T-helper 2 cell (primary cell): ENCODE measurements at places on chromosomes 11 and 22.

GRCh38 chr11:26946257-26946716, 47.6 kb upstream of the FIBIN start:
- no peak for DNase-seq

DNA sequence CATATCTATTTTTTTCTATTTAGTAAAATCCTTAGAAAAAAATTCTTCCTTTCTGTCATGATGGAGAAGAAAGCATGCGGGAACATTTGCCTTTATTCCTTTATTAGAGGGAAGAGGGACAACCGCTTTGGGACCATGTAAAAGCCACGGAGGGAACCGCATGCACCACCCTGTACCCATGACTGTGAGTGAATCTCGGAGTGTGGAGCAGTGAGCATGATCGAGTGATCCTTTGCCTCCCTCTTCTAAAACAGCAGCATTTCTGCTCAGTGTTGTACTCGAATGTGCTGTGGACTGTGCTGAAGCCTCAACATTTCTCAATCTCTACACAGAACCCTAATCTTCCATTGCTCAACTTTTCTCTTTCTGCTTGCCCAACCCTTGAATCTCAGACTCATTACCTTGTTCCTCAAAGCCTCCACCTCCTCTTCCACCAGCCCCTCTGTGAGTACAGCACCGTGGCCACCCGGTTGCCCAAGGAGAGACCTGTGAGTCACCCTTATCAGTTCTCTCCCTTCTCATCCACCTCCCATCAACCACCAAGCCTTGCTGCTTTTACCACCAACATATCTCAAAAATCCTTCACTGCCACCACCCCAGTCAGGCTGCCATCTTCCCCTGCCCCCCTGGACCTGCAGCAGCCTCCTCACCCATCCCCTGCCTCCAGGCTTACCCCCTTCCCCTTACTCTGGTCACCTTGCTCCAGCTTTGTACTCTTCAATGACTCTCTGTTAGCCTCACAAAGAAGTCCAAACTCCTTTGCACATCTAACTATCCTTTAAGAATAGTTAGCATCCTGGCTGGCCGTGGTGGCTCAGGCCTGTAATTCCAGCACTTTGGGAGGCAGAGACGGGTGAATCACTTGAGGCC, 103.1 kb downstream of the NAT10 start:
- DNase-seq = no peak

DNA sequence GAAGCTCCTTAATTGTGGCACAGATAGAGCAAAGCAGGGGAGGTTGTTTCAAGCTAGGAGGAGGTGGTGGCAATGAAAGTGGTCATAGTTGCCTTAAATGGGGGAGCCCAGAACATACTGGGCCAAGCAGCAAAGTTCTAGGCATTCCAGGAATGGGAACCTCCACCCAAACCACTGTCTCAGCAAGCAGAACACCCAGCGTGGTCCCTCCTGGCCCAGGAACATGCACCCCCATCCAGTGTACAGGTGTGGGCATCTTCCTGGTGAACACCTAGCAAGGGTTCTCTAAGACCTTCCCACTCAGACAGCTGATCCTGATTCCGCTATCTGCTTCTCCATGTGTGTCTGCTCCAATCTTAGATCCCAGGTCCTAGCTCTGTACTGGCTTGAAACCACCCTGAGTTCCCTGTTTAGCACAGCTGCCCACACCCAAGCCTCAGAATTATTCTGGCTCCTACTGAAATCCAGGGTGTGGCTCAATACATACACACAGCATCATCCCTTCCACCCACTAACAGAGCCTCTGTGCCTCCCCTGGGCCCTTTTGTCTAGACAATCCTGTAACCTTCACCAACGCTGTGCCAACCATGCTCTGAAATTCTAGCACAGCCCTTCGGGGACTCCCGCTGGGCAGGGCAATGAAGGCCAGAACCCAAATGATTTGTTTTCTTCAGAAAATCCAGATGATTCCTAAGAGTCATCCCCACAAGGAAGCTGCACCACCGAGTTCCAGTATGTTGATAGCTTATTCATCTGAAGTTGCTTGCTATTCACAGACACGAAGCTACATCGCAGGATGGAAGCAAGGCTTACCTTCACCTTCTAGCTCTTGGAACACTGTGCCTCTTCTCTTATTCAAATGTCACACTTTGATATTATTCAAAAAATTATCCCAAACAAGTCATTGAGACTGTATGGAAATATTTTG, 76.6 kb downstream of the ABTB2 start:
- DNase-seq = no peak

GRCh38 chr11:27968461-27968860, 139.5 kb downstream of the KIF18A start:
- no peak for DNase-seq

DNA sequence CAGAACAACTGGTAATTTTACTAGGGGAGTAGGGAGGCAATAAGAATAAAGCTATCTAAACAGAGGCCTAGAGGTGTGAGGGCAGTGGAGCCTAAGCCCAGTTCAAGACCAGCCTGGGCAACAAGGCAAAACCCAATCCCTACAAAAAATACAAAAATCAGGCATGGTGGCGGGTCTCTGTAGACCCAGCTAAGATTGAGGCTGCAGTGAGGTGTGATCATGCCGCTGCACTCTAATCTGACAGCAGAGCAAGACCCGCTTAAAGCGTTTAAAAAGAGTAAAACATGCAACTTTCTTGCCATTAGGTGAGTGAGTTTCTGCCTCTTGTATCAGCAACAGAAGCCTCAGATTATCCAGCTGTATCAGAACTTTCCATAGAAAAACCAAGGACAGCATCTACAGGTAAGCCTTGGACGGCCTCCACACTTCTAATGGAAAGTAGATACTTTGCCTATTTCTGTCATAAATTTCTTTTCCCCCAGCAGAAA, 12.1 kb downstream of the TAF1D start:
- no peak for DNase-seq

- no peak for DNase-seq
Measured at GRCh38 chr11:128040603-128041002, 546.8 kb downstream of the ETS1 start.

- no peak for DNase-seq
Measured at GRCh38 chr22:48333816-48334735, 1493.6 kb downstream of the BRD1 start.

DNA sequence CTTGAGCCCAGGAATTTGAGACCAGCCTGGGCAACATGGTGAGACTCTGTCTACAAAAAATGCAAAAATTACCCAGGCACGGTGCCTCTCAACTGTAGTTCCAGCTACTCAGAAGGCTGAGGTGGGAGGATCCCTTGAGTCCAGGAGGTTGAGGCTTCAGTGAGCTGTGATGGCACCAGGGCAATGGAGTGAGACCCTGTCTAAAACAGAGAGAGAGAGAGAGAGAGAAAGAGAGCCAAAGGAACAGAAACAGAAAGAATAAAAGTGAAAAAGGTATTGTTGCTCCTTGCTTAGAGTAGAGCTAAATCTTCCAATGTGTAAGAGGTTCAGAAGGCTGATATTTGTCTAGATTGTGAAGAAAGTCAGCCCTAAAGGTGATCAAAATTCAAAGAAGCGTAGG, 8.9 kb upstream of the ETS1 start:
- no peak for DNase-seq

DNA sequence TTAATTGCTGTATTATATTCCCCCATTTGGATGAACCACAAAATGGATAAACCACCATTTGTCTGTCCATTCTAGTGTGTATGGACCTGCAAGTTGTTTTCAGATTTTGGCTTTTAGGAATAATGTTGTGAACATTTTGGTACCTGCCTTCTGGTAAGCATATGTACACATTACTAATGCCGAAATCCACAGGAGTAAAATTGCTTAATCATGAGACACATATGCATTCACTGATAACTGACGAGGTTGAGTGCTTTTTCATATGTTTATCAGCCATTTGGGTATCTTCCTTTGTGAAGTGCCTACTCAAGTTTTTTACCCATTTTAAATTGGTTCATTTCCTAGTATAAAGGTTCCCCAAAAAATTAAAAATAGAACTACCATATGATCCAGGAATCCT, 34.2 kb downstream of the OSBP2 start:
- no peak for DNase-seq

GRCh38 chr11:87894961-87895360, 280.3 kb downstream of the RAB38 start:
- DNase-seq = no peak

DNA sequence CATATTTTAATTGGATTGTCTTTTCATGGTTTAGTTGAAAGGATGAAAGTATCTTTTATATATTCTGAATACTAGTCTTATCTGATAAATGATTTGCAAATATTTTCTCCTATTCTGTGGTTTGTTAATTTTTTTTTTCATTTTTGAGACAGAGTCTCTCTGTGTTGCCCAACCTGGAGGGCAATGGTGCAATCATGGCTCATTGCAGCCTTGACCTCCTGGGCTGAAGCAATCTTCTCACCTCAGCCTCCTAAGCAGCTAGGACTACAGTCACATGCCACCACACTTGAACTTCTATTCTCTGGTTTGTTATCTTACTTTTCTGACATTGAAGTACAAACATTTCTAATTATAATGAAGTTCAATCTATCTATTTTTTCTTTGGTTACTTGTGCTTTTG, 30.0 kb upstream of the FAR1 start:
- DNase-seq = no peak

- no peak for DNase-seq
Measured at GRCh38 chr22:30990690-30991089, 21.6 kb downstream of the TUG1 start.

DNA sequence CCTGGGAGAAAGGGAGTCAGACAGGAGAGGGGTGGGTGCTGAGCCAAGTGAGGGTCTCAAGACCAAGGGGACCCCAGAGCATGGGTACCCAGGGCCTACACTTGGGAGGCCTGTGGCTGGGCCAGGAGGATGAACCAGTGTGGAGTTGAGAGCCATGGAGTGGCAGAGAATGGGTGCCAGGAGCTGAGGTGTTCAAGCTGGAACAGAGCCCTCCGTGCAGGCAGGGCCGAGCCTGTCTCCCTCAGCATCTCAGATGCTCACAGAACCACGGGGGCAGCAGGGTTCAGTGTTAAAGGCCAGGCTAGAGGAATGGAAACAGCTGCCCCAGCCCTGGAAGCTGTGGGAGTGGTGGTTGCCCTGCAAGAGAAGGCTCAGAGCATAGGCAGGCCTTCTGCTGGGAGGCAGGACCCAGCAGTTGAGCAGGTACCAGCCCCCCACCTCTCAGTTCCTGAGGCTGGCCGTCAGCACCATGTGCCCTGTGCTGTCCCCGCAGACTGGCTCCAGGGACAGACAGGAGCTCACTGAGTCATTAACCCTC, 32.3 kb downstream of the RSPH14 start:
- no peak for DNase-seq

DNA sequence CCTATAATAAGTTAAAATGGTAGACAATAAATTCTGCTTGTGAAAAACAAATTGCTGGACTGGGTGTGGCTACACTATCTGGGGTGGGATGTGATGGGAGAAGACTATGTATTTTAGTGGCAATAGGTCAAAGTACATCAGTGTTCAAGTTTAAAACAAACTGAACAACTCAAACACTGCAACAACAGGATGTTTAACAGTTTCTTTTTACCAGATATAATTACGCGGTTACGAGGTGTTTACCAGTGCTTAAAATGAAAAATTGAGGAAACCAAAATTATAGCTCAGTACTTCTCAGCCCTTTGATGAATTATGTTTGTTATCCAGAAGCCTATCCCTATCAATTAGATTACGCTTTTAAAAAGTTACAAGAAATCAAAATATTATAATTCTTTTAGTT, 3.2 kb downstream of the PRDM10 start:
- DNase-seq = no peak

DNA sequence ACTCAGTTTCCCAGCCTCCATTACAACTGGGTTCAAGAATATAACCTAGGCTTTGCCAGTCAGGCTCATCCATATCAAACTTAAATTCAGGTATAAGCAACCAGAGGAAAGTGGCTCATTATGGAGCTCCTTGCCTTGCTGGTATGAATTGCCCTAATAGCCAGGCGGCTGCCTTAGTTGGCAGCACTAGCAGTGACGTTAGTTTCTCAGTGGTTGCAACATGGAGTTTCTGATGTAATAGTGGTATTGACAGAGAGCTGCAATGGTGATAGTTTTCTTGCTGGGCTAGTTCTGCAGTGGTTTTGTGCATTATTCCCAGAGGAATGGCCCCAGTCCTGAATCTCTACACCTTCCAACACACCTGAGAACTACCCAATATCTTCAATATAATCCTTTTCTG, 3.8 kb upstream of the TMEM123 start:
- DNase-seq = no peak

DNA sequence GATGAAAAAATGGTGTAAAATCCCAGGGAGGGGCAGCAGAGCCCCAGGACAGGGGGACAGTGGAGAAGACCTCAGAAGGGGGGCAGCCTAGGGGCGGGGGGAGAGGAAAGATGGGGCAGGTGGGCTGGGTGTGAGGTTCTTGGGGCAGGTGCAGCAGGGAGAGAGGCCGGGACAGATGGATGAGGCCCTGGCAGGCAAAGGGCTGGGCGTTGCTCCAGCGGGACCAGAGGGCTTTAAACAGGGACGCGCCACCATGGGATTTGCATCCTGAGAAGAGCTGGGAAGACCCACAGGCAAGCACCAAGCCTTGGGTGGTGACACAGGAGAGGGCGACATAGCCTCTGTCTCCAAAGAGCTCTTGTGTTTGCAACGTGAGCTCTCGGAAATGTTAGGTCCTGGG, 1342.8 kb downstream of the TBC1D22A start:
- no peak for DNase-seq

GRCh38 chr11:12666915-12667314, 7.3 kb upstream of the TEAD1 start:
- DNase-seq = no peak

- no peak for DNase-seq
Measured at GRCh38 chr22:36772451-36772850, 3.5 kb downstream of the IFT27 start.

GRCh38 chr22:49544286-49544685, 283.4 kb downstream of the BRD1 start:
- DNase-seq = no peak

- DNase-seq = no peak
Measured at GRCh38 chr11:115922876-115923275, 418.7 kb upstream of the CADM1 start.

GRCh38 chr11:56716379-56716854, 17.5 kb downstream of the OR9G1 start:
- DNase-seq = no peak

DNA sequence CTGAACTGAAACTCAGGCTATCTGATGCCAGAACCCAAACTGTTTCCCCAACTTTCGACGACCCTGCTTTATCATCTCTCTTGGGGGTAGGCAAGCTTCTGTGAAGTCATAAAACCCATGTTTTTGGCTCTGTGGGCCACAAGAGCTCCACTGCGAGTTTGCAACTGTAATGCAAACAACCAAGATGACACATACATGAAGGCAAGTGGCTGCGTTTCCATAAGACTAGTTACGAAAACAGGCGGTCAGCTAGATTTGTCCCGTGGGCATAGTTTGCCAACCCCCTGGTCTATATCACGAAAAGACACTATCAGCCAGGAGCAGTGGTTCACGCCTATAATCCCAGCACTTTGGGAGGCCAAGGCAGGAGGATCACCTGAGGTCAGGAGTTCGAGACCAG, 37.5 kb downstream of the TPST2 start:
- no peak for DNase-seq

- no peak for DNase-seq
Measured at GRCh38 chr11:103109818-103110388, 677 bp downstream of the DYNC2H1 start.

- no peak for DNase-seq
Measured at GRCh38 chr11:12724301-12725054, 50.3 kb downstream of the TEAD1 start.
